ENCODE measurements at places on chromosomes 6 and 20.

- no peak for DNase-seq
Measured at GRCh38 chr6:121901432-121901831, 466.0 kb downstream of the GJA1 start.

DNA sequence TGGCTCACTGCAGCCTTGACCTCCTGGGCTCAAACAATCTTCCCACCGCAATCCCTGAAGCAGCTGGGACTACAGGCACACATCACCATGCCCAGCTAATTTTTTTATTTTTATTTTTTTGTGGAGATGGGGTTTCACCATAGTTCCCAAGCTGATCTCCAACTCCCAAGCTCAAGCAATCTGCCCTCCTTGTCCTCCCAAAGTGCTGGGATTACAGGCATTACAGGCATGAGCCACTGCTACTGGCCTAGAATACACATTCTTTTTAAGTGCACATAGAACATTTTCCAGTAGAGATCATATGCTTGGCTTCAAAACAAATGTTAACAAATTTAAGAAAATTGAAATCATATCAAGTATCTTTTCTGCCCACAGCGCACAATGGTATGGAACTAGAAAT lies 176.8 kb upstream of the MARCKS start:
- DNase-seq = no peak

GRCh38 chr20:39016041-39016440 lies 53.9 kb downstream of the DHX35 start:
- DNase-seq = no peak

GRCh38 chr20:1810926-1811620 lies 84.1 kb upstream of the SIRPA start:
- DNase-seq = peak; percentile 84

GRCh38 chr6:18241208-18242038 lies 22.9 kb downstream of the DEK start:
- no peak for DNase-seq

- DNase-seq = peak; percentile 67
Measured at GRCh38 chr20:33909331-33909921, 84.3 kb upstream of the RALY start.

GRCh38 chr20:52105442-52106422 lies 85.8 kb downstream of the ZFP64 start:
- no peak for DNase-seq

GRCh38 chr6:157789861-157790260 lies 33.2 kb upstream of the SNX9 start:
- DNase-seq = peak; percentile 21

DNA sequence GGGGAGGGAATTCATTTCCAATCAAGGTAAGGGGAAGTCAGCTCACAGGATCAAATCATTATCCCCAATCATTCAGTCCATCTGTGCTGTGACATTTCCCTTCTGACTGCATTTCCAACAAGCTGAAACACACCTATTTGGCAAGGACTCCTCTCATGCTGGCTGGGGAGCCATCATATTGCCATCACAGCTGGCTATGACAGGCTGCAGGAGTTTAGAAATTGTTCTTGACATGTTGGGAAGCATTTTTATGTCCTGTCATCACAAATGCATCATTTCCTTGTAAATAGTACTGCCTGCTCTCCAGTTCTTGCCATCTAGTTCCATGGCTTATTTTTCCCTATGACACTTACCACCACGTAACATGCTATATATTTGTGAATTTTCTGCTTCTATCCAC lies 113.9 kb upstream of the TMEM170B start:
- DNase-seq = no peak

- peak; percentile 85 for DNase-seq
Measured at GRCh38 chr6:149482545-149483333, 2.1 kb downstream of the ZC3H12D start.

DNA sequence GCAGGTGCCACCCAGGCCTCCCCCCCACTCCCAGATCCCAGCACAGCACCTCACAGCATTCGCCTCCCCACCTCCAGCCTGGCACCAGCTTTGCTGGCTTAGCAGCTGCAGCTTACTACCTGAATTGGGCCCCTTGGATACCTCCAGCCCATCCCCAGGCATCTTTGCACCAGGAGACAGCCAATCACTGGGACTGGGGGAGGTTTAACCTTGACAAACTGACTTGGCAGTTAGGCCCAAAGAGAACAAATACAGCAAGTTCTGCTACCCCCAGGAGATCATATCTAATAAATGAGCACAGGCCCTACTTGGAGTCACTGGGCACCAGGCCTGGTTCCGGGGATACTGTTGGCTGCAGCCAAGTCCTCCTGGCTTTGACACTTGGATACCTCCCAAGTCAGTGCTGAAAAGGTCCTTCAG lies 8.8 kb downstream of the PDRG1 start:
- DNase-seq = no peak

GRCh38 chr20:43903953-43904826 lies 10.5 kb upstream of the TOX2 start:
- DNase-seq = no peak

DNA sequence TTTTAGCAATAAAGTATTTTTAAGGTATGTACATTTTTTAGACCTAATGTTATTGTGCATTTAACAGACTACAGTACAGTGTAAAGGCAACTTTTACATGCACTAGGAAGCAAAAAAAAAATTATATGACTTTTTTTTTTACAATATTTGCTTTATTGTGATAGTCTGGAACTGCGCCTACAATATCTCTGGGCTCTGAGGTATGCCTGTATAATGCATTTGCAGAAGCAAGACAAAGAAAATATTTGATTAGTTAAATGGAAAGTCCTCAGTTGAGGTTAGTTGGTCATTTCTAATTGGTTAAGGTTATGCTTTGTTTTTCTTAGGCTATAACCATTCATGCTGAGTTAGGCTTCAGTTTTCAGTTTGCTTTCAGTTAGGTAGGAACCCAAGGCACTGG lies 46.9 kb upstream of the SMAP1 start:
- no peak for DNase-seq

DNA sequence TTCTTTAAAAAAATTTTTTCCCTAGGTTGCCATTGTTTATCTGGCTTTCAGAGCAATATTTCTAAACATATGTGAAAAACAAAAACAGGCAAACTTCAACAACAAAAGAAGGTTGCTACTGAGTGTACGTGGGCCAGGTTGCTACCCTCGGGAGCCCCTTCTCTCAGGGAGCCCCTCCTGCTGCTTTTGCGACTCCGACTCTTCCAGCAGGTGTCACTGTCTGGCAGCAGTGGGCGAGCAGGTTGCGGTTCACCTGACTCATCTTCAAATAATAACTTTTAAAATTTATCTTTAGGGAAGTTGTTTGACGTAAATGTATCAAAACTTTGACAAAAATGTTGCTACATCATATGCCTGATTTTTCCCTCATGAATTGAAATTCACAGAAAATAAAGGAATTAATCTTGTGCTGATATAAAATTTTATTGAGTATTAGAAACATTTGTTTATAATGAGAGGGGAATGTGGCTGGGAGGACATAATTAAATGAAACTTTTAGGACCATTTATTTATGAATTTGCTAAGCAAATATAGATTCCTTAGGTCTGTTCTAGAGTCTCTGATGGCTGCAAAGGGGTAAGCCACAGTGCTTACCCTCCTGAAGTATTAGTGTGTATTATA lies 138.8 kb downstream of the HIVEP1 start:
- DNase-seq = peak; percentile 56

DNA sequence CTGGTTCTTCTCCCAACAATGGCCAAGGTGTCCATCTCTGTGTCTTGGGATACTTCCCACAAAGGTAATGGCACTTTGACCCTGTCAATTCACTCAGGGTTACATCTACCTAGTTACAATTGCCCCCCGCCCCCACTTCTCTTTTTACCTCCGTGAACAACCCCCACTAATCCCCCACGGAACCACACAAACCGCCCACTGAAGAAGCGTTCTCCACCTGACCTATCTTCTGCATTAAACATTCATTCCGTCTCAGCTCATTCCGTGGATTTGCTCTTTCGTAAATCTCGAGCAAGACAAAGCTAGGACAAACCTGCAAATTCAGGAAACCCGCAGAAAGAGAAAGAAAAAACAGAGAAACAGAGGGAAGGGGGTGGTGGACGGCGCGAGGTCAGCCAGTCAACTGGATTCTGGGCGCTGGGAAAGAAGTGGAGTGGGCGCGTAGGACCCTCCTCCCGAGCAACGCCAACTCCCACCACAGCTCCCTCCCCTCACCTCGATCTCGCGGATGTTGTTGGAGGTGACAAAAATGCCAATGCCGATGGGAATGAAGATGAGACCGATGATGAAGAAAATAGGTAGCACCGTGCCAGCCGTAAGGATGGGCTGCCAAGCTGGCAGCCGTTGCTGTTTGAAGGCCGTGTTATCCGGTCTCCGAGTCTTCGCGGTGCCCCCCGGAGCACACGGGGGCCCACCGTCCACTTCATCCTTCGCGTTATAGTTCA lies 523 bp downstream of the TMEM30A start:
- DNase-seq = peak; percentile 33

GRCh38 chr6:2111162-2111677 lies 134.2 kb downstream of the GMDS start:
- no peak for DNase-seq

DNA sequence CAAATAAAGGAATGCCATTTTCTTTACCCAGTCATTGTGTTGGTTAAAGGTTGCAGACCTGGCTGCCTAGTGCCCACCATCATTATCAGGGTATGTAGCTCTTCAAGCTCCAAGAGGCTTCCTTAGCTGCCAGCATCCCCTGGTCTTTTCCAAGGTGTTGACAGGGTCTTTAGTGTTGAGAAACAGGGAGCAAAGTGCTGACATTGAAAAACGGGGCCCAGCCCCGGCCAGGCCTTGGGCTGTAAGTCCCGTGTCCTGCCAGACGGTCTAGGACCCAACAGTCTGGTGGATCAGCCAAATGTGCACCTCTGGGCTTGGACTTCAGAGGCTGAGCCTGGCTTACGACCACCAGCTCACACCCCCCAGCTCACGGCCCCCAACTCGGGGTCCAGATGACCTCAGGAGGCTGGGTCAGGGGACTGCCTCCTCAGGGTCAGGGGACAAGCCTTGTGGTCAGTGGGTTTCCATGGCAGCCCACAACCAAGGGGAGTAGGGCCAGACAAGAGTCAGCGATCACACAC lies 114.4 kb upstream of the MLN start:
- no peak for DNase-seq

DNA sequence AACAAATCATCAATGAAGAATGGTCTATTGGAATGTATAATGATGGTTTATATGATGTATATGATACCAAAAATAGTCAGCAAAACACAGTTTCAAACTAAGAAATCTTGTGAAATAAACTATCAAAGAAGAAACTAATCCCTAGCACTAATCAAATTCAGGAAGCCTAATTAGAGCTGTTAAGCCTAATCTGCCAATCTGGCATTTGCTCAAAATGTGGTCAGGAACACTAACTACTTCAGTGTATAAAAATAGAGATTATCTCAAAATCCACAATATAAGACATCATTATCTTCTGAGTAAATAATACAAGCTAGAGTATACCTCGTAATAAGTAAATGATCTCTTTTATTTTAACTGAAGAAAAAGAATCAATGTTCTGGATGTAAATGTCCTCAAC lies 12.8 kb upstream of the AKAP7 start:
- DNase-seq = no peak

GRCh38 chr6:43746613-43747102 lies 23.4 kb upstream of the VEGFA start:
- no peak for DNase-seq

Data from NB4 (cell line).